ENCODE measurements at places on chromosomes 16 and 17.

DNA sequence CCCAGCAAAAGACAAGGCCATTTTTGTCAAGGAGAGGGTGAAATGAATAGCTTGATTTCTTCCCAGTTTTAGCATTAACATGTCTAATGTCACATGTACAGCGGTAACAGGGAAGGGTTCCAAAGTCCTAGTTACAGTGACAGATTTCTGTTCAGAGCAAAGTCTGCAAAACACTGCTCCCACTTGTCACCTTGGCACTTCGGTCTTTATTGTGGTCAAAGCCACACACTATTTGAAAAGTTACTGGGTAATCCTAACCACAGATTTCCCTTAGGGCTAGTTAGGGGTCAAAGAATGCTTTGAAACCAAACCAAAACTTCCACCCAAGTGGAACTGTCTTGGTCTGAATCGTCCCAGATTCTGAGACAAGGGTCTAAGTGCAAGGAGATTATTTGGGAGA, 455.6 kb downstream of the HS3ST3B1 start:
- DNase-seq, result no peak

GRCh38 chr17:50146230-50146926, 4.1 kb downstream of the PPP1R9B start:
- no peak for DNase-seq

DNA sequence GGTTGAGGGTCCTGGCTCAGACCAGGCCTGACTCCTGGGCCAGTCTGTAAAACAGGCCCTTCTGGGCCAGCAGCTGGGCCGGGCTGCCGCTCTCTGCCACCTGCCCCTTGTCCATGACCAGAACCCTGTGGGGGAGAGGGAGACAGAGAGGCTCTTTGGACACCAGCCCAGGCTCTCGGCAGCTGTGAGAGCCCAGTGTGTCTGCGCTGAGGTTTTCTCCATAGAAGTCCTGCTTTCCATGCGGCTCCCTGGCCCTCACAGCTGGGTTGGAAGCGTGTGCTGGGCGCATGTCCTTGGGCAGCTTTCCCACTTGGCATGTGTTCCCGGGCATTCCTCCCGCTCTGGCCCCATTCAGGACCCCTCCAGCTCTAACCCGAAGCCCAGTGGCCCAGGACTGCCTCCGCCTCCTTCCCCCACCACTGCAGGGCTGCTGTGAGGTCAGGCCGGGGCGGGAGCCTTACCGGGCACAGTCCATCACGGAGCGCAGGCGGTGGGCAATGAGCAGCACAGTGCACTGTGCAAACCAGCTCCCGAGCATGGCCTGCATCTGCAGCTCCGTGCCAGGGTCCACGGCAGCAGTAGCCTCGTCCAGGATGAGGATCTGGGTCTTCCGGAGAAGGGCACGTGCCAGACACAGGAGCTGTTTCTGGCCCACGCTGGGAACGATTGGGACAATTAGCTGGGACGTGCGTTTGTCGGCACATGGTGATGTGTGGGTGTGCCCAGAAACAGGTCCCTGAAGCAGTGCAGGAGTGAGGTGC, 73.0 kb downstream of the ABCC6 start:
- DNase-seq, result no peak

DNA sequence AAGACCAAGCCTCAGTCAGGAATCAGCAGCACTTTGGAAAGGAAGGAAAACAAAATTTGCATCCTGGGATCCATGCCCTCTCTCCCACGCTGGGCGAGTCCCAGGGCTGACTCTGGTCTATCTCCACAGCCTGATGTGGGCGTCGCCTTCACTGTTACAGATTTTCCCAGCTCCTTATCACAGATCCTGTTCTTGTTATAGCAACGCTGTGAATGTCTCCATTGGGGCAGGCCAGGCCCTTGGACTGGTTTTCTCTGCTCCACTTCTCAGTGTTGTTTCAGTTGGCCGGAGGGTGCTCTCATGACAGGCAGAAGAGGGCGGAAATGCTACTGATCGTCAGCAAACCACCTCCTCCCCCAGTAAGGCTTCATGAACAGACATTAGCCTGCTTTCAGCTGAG, 127.9 kb upstream of the CDH11 start:
- DNase-seq, result no peak

- DNase-seq, result no peak
These were observed 5.0 kb downstream of the SKA2 start for GRCh38 chr17:59149841-59150511.

Data from stimulated activated CD8-positive, alpha-beta memory T cell treated with anti-CD3 and anti-CD28 coated beads, Interleukin-7, amount 100 ng/mL, for 24 hours (primary cell).